ENCODE measurements at places on chromosomes 4 and X.

- no peak for DNase-seq
Observed at GRCh38 chr4:79852305-79852730, 220.7 kb downstream of the ANTXR2 start.

DNA sequence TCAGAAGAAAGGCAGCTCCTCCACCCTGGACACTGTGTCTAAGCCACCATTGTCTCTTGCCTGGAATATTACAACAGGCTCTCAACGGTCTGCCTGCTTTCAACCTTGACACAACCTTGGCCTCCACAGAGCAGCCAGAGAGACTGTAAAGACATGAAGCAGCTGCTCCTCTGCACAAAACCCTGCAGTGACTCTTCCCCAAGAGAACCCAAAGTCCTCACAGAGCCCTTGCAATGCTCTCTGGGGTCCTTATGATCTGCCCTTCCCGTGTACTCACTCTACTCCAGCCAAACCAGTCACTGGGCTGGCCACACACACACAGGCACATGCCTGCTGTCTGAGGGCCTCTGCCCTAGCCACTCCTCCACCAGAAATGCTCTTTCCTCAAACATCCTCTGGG is 75.9 kb upstream of the CPEB2 start:
- DNase-seq = no peak

GRCh38 chr4:169229571-169230028 is 41.2 kb downstream of the SH3RF1 start:
- no peak for DNase-seq

GRCh38 chr4:40843696-40844095 is 93.9 kb downstream of the NSUN7 start:
- DNase-seq = no peak

GRCh38 chrX:103783196-103783595 is 6.6 kb downstream of the PLP1 start:
- DNase-seq = no peak

DNA sequence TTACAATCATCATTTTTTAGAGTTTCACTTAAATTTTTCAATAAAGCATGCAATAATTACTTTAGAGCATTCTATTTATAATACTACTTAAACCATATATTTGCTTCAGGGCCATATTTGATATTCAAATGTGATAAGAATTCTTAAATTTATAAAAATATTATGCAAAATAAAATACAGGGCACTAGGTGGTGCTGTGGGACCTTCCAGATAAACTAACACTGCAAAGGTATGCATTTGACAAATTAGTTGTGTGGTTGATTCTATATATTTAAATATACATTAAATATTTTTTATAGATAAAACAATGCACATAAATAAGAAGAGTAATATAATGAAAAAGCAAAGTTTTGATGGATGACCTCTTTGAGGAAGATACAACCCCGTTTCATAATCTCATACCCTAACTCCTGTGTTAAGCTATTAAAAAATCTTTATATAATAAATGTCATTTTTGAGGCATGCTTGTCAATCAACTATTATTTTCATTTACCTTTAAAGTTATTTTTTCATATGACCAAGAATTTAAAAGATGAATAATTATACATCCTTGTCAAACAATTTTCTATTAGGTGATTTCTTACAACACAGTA is 128.4 kb downstream of the REELD1 start:
- DNase-seq = no peak

DNA sequence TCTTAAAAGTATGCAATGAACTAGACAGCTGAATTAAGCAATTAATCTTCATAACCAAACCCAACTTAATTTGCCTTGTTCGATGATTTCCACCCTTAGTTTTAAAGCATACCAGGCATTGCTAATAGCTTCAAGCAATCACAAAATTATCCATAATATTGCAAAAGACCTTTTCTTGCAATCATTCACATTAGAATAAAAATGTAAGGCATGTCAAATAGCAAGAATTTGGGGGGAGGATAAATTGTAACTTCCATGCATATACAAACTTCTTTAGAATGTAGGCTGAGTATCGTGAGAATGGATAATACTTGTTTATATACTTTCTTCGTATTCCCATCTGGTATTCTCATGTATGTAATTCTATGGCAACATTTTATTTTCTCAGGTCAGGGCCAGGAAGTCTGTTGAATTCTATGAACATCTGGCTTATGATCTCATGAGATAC is 28.7 kb upstream of the BMP2K start:
- DNase-seq = no peak

GRCh38 chrX:6758234-6758633 is 223.3 kb upstream of the VCX3A start:
- no peak for DNase-seq

DNA sequence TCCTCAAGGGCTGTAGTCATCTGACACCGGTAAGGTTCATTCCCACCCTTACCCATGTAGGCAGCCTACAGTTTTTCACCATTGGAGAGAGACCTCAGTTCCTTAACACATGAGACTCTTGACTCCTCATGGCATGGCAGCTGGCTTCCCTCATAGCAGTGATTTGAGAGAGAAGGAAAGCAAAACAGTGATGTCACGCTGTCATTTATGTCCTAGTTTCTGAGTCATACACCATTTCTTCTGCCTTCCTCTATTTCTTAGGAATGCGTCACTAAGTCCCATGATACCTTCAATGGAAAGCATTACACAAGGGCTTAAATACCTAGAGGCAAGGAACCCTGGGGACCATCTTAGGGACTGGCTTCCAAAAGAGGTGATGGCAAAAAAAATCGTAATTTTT is 226.1 kb downstream of the SPCS3 start:
- no peak for DNase-seq

DNA sequence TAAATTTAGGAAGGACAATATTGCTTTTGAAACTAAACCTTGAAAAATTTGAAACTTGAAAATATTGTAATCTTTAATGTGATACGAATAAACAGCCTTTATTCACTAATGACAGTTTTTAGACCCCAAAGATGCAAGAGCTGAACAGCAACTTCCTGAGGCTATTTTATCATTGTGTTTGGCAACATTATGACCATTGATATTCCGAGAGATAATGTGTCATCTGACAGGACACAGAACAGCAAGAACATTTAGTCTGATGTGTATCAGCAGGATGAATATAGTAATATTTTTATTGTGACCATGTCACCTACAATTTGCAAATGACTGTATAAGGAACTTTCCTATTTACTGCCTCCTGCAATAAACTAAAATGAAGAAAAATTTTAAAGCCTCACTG is 316.0 kb downstream of the ADAM29 start:
- DNase-seq = no peak
